ENCODE measurements at places on chromosomes 16 and 17. TPM values are rescaled to one million over a fixed set of nuclear protein-coding genes. Genes with fewer than 3 reads are reported as not detected.
A peak's percentile ranks its signal among the peaks of the same experiment; 100 is the strongest.

The C17orf67 gene
- total RNA-seq, result 2.1 TPM

- DNase-seq, result no peak
Observed at GRCh38 chr17:16491703-16492612, at the start of gene LRRC75A. TSS of gene LRRC75A (minus strand) at chr17:16492193. CDS start at chr17:16491990, 203 bp downstream.

- DNase-seq, result no peak
Observed at GRCh38 chr17:1978396-1978949, 46.7 kb downstream of the RTN4RL1 start.

DNA sequence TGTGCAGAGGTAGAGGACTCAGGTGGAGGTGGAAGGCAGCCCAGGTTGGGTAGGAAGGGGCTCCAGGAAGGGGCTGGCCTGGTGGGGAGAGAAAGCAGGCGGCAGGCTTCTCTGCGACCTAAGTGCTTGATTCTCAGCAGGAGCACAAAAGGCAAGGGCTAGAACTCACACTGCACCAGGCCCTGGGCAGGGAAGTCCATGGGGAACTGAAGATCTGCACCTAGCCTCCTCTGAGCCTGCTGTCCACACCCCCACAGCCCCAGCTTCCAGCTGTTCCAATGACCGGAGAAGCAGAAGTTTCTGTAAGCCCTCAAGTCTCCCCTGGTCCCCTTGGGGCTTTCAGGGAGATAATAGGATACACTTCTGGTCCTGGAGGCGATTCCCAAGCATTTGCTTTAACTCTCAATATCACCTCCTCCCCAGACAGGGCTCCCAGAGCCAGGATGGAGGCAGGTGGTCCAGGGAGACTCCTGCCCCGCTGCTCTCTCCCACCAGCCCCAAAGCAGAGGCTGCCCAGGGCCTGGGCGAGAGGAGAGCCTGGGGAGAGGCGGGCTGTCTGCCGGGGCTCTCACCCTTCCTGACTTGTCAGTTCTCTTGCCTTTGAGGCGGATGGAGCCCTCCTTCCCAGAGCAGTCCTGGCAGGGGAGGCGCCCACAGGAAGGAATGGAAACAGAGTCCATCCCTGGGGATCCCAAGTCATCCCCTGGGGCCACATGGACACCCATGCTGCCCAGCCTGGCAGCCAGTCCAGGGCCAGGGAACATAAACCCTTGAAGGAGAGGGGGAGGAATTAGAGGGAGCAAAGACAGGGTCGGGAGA lies 126.0 kb downstream of the RBFOX3 start:
- no peak for DNase-seq

The PRPSAP2 gene
- 23.6 TPM for total RNA-seq

- DNase-seq, result no peak
Observed at GRCh38 chr16:47888142-47888541, 267.7 kb downstream of the ABCC12 start.

DNA sequence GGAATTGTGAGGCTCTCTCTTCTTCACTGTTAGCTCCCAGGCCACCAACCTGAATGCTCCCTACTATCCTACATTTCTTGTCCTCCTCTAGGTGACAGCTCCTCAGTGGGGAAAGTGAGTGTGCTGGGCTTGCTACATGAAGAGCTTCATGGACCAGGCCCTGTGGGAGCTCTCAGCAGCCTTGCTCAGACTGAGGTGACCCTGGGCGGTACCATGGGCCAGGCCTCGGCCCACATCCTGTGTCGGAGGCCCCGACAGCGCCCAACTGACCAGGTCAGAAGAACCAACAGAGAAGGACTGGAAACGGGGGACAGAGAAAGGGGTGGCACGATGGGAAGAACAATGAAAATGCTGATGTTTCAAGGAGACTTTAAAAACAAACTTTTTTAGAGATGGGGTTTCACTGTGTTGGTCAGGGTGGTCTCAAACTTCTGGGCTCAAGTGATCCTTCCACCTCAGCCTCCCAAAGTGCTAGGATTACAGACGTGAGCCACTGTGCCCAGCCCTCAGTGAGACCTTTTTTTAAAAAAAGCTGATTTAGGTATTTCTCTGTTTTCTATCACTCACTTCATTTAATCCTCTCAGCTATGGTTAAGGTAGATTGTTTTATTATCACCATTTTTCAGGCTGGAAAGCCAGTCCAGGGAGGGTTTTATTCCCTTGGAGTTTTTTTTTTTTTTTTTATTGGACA lies 4.9 kb downstream of the ELP5 start:
- no peak for DNase-seq

The FLYWCH1 gene
- total RNA-seq, result 32.2 TPM

DNA sequence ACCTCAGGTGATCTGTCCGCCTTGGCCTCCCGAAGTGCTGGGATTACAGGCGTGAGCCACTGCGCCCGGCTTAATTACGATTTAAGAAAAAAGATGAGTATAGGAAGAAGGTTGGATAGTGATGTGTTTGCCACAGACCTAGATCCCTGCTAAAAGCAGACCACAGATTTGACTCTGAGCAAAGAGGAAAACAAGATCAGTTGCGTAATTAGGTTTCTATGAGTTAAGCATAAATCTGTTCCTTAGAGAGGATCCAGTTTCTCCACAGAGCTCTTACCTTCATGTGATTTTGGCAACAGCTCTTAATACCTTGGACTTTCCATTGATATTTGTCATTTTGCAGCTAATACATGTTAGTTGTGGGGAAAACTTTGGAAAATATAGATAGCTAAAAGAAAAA lies 31.1 kb downstream of the CDH1 start:
- DNase-seq, result no peak

The CD68 gene
- total RNA-seq, result 45.6 TPM

- no peak for DNase-seq
Observed at GRCh38 chr16:10950393-10950792, 6.0 kb downstream of the CLEC16A start.

The CACNG4 gene
- 0.41 TPM for total RNA-seq

- peak; percentile 63 for DNase-seq
Observed at GRCh38 chr16:4323071-4323844, 7.4 kb downstream of the GLIS2 start.

DNA sequence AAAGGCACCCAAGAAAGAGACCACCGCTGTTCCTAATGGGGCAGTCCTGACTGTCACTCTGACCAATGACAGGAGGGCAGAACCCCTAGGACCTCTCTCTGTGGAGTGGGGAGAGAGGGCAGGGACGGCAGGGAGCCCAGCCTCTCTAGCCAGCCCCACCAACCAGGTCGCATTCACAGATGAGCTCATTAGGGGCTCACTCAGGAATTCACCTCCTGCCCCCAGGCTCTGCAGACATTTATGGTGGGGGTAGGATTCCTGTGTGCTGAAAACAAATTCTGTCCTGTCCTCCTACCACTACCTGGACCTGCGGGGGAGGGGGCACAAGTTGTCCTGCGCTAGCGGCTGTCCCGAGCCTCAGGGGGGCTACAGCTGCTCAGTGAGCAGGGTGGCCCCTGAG lies 27.7 kb upstream of the GPRC5C start:
- no peak for DNase-seq

DNA sequence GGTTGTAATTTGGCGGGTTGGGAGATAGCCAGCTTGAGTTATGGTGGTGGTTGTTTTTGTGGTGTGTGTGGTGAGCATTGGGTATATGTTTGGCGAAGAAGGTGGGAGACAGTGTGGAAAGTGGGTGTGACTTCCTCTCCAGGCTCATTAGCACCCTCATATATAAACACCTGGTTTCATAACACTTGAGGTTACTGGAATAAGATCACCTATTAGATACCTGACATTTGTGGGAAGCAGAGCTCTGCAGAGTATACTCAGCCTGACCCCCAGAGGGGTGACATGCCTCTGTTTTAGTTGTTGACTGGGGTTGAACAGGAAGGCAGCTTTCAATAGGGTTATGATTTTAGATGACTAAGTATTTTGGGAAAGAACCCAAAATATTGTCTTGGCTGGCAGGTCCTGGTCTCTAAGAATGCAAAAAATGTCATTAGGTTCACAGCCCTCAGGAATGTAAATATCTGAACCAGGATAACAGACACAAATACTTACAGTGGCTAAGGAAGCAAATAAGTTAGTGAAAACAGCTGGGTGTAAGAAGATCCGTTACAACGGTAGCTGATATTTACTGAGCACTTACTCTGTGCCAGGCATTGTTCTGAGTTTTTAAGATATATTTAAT lies 18.3 kb upstream of the EFCAB13 start:
- no peak for DNase-seq

DNA sequence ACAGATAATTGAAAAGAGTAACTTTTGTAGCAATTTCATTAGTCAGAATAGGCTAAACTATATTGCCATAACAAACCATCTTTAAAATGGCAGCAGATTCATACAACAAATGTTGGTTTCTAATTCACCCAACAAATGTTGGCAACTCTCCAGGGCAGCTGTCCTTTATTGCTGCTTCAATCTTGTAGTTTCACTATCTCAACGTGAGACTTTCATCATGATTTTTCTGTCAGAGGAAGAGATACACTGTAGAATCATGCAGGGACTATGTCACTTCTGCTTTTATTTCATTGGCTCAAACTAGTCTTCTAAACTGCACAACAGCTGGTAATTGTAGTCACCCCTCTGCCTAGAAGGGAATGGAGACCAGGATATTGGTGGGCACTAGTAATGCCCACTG lies 174.2 kb downstream of the TANC2 start:
- DNase-seq, result no peak

The LAT gene
- 19.1 TPM for total RNA-seq

DNA sequence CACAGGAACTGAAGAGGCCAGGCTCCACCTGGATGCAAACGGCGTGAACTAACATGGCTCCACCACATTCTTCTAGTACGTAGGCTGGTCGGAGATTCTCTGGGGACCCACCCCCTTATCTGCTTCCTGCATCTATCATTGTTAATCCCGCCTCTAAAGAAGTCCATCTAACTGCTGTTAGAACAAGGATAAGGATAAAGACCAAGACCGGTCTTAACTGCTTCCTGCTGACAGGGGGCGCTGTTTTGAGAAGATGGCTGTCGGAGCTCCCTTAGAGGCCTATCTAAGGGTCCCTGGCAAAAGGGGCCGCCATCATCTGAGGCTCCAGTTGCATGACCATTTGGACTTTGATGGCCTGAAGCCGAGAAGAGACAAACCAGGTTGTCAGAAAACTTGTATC lies 25.8 kb upstream of the TNFSF12 start:
- DNase-seq, result no peak

DNA sequence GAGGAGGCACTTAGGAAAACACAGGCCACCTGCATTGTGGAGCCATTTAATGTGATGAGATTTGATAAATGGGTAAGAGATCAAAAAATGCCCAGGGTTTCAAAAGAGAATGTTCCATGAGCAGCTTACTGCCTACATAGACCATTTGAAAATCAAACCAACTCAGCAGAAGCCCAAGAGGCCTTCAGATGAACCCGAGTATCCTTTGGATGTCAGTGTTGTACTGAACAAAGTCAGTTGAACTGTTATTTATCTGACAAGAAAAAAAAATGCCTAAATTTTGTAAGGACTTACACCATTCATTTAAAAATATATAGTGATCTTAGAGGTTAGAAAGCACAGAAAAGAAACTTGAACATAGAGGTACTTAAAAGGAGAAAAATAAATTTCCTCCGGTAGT lies 381.7 kb downstream of the ZFHX3 start:
- no peak for DNase-seq

The NGFR gene
- 13.0 TPM for total RNA-seq

GRCh38 chr16:23863511-23864422 lies 28.0 kb downstream of the PRKCB start:
- no peak for DNase-seq

DNA sequence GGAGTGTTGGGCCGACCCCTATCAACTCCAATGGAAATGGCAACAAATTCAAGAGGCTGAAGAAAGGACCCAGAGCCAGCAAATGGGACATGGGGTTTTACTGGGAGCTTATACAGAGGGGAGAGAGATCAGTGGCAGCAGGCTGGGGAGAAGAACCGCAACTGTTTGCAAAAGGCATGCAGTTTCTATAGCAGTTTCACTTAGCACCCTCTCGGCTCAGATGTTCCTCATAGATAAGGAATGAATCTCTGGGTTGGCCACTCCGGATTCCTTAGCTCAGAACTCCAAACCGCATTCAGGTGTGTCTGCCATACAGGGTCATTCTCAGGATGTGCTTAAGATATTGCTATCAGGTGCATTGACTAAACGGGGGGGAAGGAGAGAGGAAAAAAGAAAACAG lies 71.1 kb upstream of the RPL38 start:
- DNase-seq, result no peak

DNA sequence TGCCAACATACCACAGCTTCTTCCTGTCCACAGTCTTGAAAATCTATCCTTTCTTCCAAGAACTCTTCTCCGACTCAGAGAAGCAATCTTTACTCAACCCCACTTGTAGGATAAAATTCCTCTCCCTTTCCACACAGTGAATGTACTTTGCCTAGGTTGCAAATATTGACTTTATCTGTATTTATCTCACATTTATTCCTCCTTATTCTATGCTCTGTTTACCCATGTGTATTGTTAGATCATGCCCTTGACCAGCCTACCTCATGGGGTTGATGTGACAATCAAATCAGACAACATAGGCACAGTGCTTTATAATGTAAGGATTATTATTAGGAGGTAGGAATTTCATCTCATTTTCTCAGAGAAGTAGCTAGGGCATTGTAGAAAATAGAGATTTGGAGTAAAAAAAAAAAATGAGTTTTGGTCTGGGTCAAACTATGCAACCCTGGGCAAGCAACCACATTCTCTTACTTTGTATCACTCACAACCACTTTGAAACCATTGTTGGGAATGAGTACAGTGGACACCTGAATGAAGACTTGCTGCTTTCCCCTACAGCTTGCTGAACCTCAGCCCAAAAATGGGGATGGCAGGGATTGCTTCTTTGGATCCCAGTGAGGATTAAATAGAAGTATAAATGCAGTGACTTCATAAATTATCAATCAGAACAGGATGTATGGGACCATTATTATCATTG lies 9.1 kb upstream of the SLC35B1 start:
- DNase-seq, result no peak

GRCh38 chr17:40633871-40634270 lies 13.7 kb downstream of the SMARCE1 start:
- DNase-seq, result no peak

DNA sequence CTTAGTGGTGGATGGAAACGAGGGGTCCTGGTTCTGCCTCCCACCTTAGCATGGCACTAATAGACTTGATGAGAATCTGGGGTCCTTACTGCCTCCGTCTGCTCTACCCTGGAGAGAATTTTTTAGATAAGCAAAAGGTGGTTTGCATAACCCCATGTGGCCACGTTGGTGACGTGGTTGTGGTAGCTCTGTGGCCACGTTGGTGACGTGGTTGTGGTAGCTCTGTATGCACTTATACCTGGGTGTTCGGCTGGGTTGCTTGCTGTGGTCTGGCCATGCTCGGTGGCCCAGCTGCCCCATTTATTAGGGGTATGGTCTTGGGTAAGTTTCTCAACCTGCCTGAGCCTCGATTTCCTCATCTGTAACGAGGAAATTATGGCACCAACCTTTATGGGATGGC lies 13.0 kb downstream of the SPIRE2 start:
- no peak for DNase-seq

The ST6GALNAC1 gene
- 0.81 TPM for total RNA-seq

- DNase-seq, result no peak
Observed at GRCh38 chr17:63370696-63371095, 75.4 kb downstream of the CYB561 start.
